CD4-positive, alpha-beta T cell treated with Interleukin-10 for 1 hour (primary cell): ENCODE measurements at places on chromosomes 3 and 15.

GRCh38 chr15:79283252-79284048, 928 bp downstream of the ANKRD34C start:
- DNase-seq, result peak; percentile 5

GRCh38 chr3:184772667-184773272, 39.2 kb upstream of the VPS8 start:
- no peak for DNase-seq

DNA sequence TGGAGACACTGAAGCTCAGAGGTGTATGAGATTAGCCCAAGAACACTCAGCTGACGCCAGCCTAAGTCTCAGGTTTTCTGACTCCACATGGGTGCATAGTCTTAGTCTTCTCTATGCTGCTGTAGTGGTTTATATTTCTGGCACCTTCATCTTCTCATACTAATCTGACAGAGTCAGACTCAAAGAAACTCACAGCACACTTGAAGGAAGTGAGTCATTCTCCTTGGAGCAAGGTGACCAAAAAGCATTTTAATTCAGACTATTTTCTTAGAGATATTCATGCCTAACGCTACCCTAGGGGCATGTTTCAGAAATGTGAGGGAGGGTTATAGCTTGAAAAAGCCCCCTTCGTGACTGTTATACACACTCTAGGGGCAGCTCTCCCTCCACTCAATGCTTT, 775.3 kb upstream of the ARPP21 start:
- no peak for DNase-seq

DNA sequence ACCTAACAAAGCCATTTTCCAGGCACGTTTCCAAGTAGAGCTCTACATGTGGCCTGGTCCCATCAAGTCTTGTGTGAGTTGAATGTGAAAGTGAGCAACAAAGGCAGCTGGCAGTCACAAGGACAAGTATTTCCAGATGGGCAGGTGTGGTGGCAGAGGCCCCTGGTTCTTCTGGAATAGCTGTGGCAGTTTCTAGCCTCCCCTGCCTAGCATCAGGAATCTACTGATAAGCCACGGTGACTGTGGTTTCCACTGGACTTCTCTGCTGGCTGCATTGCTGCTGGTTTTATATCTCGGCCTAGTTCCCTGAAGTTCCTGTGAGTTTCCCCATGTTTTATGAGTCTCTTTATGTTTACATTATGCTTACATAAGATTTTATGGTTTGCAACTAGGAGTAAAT, 117.7 kb downstream of the GOLIM4 start:
- DNase-seq, result no peak

GRCh38 chr3:28326458-28326926, 22.0 kb upstream of the ZCWPW2 start:
- DNase-seq, result peak; percentile 67

- DNase-seq, result no peak
Observed at GRCh38 chr15:80068578-80068977, 9.1 kb downstream of the ZFAND6 start.

GRCh38 chr15:41492597-41493204, 973 bp upstream of the ITPKA start:
- DNase-seq, result no peak

- DNase-seq, result no peak
Observed at GRCh38 chr3:159629329-159630084, 359.1 kb upstream of the IL12A start.

DNA sequence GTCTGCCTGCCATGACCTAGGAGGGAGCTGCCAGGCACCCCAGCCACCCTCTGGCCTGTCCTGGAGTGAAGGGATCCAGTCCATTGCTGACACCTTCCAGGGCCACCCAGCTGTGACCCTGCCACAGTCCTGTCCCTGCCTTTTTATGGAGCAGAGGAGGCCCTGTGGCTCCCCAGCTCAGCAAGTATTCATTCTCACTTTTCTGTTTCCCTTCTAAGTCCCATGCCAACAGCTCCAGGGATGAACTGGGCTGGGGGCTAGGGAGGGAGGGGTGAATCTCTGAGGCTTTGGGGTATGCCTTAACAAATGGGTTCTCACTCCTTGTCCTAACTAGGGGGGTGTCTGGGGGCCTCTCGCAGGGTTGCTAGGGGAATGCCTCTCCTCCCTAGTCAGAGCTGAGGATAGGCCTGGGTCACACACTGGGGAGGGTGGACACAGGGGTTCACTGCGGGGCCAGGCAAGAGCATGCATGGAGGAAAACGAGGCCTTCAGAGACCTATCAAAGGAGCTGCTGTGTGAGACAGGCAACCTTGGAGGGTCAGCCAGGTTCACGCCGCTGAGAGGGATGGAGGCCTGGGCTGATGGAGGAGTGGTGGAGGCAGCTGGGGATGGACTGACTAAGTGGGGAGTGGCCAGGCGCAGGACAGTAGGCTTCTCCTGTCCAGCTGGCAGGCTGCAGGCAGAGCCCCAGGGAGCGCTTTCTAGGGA, 31.8 kb downstream of the EPHB3 start:
- no peak for DNase-seq

GRCh38 chr3:78589778-78590177, 1178.0 kb downstream of the ROBO1 start:
- DNase-seq, result no peak

- no peak for DNase-seq
Observed at GRCh38 chr15:60908888-60909287, 320.2 kb downstream of the RORA start.

DNA sequence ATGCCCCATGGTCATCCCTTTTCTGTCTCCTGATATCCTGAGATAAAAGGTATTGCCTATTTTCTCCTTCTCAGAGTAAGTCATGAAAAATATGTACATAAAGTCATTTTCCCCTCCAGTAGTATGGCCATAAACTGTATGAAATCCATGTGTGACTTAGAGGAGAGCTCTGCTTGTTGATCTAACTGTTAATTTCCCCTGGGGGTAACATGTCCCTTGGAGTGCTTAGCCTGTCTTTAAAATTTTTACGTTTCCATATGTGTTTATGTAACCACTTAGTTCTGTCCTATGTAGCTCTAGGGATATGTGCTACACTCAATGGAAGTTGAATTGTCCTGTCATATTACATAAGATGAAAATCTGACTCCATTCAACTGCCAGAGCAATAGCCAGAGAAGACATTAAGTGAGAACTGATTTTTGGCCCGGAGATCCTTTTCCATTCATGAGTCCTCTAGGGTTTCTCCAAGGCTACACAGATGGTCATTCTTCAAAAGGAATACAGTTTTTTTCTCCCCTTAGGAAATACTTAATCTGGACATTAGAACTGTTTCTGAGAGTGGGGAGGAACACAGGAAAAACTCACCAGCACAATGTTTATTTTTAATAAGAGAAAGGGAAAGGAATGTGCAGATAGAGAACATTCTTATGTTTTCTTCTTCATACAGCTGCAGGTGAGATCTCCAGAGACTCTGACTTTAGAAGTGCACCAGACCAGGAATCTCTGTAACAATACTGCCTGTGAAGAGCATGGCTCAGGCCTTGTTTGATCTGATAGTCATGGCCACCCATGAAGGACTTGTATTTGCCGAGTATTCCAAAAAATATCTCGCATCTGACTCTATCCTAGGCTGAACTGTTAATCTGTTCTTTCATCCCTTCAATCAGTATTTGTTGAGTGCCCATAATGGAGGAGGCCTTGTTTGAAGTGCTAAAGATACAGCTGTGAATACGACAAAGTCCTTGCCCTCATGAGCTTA, 29.8 kb upstream of the CLRN1 start:
- DNase-seq, result no peak

- no peak for DNase-seq
Observed at GRCh38 chr3:178588628-178589027, 52.4 kb downstream of the KCNMB2 start.

- no peak for DNase-seq
Observed at GRCh38 chr3:72745146-72745999, 102.9 kb downstream of the SHQ1 start.

DNA sequence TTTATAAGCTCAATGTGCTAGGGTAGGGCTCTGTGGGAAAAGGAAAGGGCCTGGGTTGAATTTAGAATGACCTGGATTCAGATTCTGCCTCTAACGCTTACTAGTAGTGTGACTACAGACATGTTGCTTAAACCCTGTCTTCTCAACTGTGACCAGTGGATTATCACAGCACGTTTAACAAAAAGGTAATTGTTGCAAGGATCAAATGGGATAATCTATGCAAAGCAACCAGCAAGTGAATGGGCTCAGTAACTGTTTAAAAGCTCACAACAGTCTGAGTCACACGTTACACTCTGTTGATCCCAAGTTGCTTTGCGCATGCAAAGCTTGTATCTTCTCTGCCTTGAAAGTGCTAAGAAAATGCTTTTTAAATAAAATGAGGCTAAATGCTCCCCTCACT, 236.5 kb downstream of the IL20RB start:
- DNase-seq, result no peak

DNA sequence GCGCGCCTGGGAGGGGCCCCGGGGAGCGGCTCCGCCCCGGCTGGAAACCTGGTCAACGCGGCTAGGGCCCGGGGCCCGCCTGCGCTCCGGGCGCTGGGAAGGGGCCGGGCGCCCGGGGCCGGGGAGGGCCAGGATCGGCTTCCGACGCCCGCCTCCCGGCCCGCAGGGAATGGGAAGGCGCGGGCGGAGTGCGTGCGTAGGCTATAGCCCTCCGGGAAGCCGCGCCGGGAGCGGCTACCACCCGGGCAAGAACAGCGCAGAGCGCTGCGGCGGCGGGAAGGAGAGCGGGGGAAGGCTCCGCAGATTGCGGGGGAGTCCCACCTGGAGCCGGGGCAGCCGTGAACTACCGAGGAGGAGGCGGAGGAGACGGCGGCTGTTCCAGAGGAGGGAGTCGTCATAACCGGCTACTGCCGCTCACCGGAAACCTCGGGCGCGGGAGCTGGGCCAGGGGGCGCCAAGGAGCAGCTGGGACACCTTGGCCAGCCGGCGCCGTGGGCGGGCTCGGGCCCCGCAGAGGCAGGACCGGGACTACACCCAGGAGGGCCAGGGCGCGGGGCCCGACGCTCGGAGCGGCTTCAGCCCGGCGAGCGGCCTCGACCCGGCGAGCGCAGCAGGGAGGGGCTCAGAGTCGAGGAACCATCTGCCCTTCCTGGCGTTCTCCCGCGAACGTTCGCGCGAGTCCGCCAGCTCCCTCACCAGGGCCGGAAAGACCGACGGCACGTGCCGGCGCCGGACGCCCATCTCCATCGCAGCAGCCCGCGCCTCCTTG, at the start of gene EOGT:
EOGT (minus strand) TSS at position 432 of the 769 bp plus-strand sequence. CDS start 3,838 bp downstream, outside the sequence.
- peak; percentile 85 for DNase-seq

GRCh38 chr3:189222927-189223636, 51.3 kb downstream of the TPRG1 start:
- no peak for DNase-seq

GRCh38 chr3:127158614-127159229, 34.2 kb upstream of the PRR23E start:
- DNase-seq, result no peak

GRCh38 chr3:66394019-66394752, 106.6 kb downstream of the LRIG1 start:
- DNase-seq, result peak; percentile 72

GRCh38 chr15:65530318-65531111, at the start of gene HACD3:
Gene HACD3, plus strand, starts transcription at chr15:65530463. Its CDS starts 169 bp downstream, at chr15:65530632.
- peak; percentile 89 for DNase-seq

GRCh38 chr3:71144525-71145253, 438.8 kb downstream of the FOXP1 start:
- DNase-seq, result no peak

- no peak for DNase-seq
Observed at GRCh38 chr3:60528651-60529050, 722.6 kb downstream of the FHIT start.
